ENCODE measurements at places on chromosomes 2 and 18. TPM values are rescaled to one million over a fixed set of nuclear protein-coding genes. Genes with fewer than 3 reads are reported as not detected.

- no peak for DNase-seq
These were observed 24.0 kb upstream of the ZNF516 start for GRCh38 chr18:76518860-76519538.

DNA sequence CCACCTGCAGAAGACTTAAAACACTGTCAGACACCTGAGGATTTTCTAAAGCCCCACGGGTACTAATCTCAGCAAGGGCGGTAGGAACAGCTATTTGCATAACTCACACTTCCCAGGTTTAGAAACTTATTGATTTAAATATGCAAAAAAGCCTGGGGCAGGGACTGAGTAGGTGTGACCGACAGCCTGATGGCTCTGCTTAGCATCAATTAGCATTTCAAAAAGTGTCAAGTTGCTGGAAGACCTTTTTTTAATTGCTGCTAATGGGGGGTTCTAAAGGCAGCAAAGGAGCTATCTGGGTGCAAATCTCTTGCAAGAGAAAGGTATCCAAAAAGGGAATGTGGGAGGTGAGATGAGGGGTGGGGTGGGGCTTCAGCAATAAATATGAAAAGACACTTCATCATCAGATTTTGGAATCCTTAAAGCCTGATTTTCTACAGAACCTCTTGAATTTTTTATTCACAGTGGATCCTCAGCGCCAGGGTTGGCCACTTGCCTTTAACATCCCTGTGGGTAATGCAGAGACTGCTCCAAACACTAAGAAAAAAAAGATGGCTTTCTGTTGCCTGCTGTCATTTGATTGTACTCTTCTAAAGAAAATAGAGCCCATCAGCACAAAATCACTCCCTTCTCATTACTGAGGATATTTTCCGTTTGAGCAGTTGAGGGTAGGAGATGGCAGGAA, 121.1 kb upstream of the RMP24 start:
- no peak for DNase-seq

GRCh38 chr18:58042826-58043490, 1.1 kb upstream of the NEDD4L start:
- DNase-seq: no peak

DNA sequence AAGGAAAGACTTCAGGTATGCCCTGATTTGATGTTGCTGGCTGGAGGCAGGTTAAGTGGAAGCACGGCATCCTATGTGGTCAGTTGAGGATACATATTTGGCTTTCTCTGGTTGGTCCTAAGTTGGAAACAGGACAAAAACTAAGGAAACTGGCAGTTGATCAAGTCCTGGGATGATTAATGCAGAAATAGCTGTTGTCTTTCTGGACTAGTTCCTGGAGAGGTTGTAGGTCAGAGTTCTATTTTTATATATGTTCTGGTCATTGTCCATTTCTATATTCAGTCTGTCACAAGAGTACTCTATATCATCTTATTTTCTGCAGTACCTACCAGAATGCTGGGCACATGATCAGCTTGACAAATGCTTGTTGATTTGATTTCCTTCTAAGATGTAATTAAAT, 4.0 kb upstream of the SLC35F5 start:
- no peak for DNase-seq

- no peak for DNase-seq
These were observed 247.1 kb downstream of the BCL11A start for GRCh38 chr2:60306267-60306861.

DNA sequence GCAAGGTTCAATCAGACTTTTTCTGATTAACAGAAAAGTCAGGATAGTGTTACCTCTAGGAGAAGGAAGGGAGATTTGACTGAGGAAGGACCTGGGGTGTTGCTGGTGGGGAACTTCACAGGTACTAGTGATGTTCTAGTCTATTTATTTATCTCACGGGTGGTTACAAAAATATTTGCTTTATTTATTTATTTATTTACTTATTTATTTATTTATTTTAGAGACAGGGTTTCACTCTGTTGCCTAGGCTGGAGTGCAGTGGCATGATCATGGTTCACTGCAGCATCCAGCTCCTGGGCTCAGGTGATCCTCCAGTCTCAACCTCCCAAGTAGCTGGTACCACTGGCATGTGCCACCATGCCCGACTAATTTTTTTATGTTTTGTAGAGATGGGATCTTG, 105.4 kb downstream of the MCFD2 start:
- DNase-seq: no peak

The NFU1 gene
- 24.3 TPM for total RNA-seq

The LRATD1 gene
- total RNA-seq: not detected

The SNORC gene
- 2.1 TPM for total RNA-seq

The RAB27B gene
- 0.17 TPM for total RNA-seq

The NT5DC4 gene
- total RNA-seq: 2.1 TPM

Data from activated B cell treated with CpG ODN at 0.5 μM for 24 hours (primary cell).